ENCODE measurements at places on chromosomes 2 and 18.

DNA sequence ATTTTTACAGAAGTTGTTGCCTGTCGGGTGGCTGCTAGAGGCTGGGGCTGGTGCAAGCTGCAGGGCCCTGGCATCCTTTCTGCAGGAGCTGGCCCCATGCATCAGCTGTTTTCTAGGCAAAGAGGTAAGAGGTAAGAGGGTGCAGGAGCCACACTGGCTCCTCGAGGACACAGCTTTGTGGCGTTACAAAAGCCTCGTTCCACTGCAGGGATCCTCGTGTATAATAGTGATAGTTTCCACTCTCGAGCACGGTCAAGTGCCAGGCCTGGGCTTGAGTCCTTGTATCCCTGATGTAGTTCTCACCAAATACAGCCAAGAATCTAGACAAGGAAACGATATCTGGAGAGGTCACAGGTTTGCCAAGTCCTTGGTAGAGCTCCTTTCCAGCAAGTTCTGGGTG lies 33.2 kb upstream of the FHOD3 start:
- no peak for DNase-seq

DNA sequence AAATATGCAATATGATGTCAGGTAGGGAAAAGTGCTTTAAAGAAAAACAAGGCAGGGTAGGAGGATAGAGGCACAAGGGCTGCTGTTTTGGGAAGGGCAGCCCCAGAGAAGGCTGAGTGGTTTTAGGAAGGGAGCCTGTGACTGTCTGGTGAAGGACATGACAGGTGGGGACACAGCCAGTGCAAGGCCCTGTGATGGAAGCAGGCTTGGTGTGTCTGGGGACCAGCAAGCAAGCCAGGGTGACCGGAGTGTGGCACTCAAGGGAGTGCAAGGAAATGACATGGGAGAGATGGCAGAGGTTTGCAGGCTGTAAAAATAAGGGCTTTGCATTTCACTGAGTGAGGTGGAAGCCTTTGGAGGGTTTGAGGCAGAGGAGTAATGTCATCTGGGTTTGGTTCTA lies 62.0 kb downstream of the LTBP1 start:
- DNase-seq: no peak

DNA sequence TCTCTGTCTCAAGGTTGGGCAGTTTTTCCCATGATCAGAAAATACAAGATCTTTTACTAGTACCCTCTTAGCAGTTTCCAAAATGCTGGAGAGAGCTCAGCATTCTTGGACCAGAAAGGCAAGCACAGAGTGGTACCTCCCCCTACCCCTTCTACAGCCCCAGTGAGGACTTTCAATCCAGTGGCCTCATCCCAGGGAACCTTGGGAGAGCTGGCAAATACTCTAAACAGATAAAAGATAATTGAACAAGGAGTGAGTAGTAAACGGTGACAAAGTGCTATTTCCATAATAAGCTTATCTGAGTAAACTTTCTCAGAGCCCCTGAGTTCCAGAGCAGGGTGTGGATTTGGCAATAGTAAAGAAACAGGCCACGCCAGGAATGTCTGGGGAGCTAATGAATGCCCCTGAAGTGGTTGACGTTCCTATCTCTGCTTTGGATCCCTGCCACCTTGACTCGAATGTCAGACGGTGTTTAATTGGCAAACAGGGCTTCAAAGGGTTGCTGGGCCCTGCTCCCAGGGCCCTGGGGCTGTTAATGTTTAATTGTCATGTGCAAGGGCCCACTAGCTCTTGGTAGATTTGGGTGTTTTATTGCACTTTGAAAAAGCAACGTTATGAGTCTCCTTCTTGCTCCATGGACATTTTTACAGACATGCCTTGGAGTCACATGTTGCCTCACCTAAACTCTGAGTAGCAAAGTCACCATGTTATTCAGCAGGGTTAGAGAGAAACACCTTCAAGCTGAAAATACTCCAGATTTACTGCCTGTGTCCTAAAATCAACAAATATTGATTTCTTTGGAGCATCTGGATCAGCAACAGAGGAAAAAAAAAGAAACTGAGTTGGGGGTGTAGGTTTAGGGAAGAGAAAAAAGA lies 239.9 kb downstream of the CYRIA start:
- DNase-seq: no peak

DNA sequence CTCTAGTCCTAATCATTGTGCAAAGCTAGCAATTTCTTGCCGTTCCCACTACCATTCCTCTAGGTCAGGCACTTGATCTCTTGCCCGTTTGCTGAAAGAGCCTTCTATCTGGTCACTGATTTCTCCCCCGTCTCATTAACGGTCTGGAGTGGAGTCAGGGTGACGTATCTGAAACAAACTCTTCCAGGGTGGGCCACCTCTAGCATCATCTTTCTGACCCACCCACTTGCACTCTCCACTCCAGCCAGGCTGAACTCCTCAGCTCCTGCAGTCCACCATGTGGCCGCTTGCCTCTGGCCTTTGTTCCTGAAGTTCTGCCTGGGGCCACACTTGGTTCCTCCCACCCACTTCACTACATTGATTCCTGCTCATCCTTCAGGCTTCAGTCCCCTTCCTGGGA lies 13.3 kb downstream of the BCL2 start:
- DNase-seq: no peak

Measured in COLO829 (cell line).